ENCODE measurements at places on chromosomes 7 and 10. TPM values are rescaled to one million over a fixed set of nuclear protein-coding genes. Genes with fewer than 3 reads are reported as not detected.

GRCh38 chr10:84329196-84329611 is 815 bp downstream of the CCSER2 start:
- peak; percentile 45 for DNase-seq

DNA sequence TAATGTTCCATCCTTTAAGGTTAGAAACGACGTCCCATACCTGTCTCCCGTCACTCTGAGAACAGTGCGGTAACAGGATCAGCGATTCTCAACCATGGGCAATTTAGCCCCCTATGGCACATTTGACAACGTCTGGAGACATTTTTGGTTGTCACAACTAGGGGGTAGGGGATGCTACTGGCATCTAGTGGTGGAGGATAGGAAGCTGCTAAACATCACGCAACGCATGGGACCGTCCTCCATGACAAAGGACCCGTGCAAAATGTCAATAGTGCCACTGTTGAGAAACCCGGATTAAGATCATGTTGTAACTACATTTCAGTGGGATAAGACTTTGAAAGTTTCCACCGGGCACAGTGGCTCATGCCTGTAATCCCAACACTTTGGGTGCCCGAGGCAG is 5.0 kb upstream of the PAXIP1 start:
- DNase-seq: peak; percentile 69

GRCh38 chr10:90741926-90742565 is 115.8 kb downstream of the HTR7 start:
- no peak for DNase-seq

DNA sequence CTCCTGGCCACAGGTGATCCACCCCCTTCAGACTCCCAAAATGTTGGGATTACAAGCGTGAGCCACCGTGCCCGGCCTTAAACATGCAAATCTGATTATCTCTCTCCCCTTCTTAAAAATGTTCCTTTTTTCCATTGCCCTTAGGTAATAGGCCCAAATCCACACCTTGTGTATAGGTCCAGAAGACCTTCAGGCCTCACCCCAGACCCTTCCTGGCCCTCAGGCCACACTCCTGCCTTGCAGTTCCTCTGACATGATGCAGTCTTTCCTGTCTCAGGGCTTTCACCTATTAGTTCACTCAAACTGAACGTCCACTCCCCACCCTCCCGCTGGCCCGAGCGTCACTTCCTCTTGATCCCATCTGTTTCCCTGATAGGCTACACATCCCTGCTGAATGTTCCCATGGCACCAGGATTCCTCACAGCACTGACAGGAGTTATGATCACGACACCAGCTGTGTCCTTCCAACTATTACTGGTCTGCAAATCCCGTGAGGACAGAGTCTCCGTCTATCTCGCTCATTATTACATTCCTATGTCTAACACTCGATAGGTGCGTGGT is 46.4 kb downstream of the DENND2A start:
- DNase-seq: no peak

The PTPRZ1 gene
- total RNA-seq: 154 TPM

- no peak for DNase-seq
Observed at GRCh38 chr7:9200626-9201025, 767.2 kb downstream of the NXPH1 start.

The PROSER2 gene
- 2.0 TPM for total RNA-seq

DNA sequence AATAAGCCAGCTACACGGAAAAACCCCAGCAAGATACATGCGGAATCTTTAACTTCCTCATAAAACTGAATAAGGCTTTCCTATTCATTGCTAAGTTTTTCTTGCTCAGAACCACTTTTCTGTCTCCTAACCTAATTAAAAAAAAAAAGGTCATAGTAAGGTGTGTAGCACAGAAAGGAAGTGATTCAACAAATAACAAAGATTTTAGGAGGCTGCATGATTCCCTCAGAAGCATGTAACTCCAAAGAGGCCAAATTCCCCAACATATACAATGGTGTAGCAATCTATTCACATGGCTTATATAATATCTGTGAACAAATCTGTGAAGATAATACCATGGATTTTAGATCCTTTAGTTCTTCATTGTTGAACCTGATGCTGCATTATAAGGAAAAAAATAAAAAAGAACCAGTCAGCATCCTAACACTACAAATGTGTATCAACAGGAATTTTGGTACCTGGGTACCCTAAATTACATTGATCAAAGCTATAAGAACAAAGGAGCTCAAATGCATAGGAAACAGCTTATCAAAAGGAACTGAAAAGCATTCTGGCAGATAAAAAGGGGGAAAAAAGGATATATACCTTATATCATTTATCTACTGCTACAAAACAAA is 63.8 kb downstream of the IMMP2L start:
- no peak for DNase-seq

GRCh38 chr10:120156614-120157274 is 264.2 kb downstream of the SEC23IP start:
- DNase-seq: no peak

DNA sequence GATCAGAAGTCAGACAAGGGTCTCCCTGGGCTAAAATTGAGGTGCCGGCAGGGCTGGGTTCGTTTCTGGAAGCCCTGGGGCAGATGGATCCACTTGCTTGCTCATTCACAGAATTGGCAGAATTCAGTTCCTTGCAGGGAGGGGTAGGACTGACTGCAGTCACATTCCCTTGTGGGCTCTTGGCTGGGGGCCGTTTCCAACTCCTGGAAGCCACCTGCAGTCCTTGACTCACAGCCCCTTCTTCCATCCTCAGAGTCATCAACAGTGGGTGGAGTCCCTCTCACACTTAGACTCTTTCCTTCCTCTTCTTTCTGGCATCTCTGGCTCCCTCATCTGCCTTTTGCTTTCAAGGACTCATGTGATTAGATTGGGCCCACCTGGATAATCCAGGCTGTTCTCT is 54.6 kb upstream of the NANOS1 start:
- no peak for DNase-seq

- peak; percentile 23 for DNase-seq
Observed at GRCh38 chr7:140683657-140684056, 10.9 kb downstream of the ADCK2 start.

The NPFFR1 gene
- not detected for total RNA-seq

DNA sequence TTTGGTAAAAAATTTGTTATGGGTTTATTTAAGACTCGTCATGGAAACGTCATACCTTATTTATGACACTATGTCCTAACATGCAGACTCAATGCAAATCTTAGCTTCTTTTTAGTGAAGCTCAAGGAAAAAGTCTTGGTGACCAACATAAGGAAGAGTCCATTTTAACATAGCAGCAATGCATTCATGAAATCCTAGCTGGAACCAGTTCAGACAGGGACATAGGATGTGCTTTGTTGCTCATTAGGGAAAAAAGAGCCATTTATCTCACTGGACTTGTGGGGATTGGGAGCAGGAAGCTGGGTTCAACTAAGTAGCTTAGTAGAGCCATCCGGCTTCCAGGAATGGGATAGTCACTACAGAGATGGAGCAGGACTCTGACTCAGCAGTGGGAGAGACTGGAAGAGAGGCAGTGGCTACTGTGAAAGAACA is 100.7 kb upstream of the DKK1 start:
- DNase-seq: peak; percentile 71

- DNase-seq: no peak
Observed at GRCh38 chr7:133941496-133941895, 185.6 kb upstream of the LRGUK start.

DNA sequence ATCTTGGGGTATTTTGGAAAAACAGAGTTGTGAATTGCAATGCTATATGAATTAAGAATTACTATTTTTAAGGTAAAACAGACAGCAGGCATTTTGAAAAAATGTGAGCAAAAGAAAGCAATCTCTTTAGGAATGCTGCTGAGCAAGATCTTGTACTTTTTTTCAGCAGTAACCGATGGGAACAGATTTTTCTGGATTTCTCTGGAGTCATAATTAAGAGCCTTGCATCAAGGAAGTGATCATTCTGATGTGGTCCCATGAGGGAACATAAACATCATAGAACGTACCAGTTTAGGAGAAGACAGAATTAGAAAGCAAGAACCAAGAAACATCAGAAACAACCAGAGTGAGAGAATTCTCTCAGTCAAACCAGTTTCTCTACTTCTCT is 157.0 kb upstream of the AGR3 start:
- DNase-seq: no peak

DNA sequence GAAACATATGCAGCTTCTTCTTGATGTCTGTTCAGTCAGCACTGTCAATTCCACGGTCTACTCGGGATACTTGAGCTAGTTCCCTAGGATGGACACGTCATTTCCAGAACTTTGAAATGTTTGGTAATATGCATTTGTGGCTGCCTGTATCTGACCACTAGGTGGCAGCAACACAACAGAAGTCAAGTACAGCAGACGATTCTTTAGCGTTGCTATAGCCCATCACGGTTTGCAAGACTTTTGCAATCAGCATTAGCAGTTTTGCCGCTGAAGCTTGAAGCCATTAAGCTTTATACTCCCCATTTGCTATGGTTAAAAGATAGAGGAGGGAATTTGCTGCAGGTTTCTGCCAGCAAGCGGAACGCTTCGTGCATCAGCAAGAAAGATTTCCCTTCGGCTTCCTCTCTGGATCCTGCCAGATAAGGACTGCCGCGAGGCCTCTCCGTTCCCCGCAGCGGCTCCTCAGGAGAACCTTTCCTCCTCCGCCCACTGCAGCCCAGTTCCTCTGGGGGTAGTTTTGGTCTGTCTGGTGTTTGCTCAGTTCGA is 63.5 kb downstream of the ABCC2 start:
- DNase-seq: peak; percentile 88

DNA sequence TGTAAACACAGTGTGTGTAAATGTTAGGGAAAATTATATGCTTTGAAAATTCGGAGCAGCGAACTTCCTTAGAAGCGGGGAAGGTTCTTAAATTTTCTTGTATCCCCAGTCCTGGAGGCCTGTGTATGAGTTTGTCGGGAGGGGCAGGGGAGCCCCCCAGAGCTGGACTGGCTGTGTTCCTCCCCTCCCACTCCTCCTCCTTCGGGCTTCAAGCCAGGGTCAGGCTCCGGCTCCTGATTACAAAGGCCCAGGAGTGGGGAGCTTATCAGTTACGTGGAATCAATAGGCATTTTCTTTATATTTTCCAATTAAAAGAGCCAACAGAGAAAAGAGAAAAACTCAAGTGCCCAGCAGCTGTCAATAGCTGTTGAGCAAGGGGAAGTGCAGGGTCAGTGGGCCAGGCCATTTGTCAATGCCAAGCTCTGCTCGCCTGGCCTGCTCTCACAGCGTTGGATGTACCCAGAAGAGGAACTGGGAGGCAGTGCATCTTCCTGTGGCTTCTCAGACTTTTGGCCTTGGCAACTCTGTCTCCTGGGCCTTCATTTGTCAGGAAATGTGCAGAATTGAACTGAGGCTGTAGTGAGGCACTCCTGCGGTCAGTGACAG is 156.9 kb upstream of the PCBD1 start:
- DNase-seq: no peak

DNA sequence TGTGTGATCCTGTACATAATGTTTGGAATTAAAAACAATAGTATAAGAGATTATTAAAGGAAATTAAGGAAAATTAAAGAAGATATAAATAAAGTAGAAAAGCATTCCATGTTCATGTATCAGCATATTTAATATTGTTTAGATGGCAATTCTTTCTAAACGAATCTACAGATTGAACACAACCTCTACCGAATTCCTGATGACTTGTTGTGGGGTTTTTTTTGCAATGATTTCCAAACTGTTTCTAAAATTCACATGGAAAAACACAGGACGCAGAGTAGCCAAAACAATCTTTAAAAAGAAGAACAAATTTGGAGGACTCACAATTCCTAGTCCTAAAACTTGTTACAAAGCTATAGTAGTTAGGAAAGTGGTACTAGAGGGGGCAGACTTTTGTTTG is 573.4 kb upstream of the IGFBP3 start:
- DNase-seq: no peak

The CTAGE4 gene
- total RNA-seq: 1.1 TPM

DNA sequence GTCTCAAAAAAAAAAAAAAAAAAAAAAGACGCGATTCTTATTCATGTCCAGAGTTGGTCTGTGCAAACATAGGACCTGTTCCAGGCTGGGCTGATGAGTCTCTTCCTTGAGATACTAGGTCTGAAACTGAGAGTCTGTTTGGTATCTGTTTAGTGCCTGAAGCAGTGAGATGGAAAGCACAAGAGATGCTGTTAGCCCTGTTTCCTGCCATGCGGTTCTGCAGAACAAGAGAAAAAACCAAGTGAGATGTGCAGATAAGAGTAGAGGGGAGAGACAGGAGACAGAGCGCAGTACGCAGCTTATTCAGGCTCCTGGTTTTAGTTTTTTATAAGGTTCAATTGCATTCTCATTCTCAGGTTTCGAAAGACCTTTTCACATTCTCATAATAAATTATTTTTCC is 85.8 kb upstream of the PRKCQ start:
- no peak for DNase-seq

GRCh38 chr10:92901819-92902251 is 53.5 kb downstream of the EXOC6 start:
- DNase-seq: no peak

The MLXIPL gene
- 0.87 TPM for total RNA-seq

The GLCCI1 gene
- total RNA-seq: 78.0 TPM

DNA sequence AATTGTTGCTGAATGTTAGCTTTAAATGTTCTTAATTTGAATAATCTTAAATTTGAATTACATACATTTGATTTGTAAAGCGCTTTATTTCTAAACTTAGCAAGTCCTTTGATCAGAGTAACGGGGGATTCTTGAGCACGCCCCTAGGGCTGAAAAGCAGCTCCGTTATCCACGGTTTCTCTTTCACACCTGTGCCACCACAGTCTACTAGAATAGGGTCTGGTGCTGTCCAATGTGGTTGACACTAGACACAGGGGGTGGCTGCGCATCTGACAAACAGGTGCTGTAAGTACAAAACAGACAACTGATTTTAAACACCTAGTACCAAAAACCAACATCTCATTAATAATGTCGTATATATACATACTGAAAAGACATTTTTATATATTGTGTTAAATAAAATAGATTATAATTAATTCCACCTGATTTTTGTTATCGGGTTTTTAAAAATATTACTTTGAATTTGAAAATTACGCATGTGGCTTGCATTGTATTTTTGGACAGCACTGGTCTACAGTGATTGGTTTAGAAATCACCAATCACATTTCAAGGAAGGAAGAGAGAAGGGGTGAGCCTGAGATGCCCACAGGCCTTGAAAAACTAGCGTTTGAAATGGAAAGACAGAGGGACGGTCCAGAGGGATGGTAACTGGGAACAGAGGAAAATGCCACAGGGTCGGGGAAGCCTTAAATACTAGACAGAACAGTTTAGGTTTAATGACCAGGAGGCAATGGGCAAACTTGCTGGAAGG is 7.3 kb downstream of the SEPHS1 start:
- DNase-seq: no peak

DNA sequence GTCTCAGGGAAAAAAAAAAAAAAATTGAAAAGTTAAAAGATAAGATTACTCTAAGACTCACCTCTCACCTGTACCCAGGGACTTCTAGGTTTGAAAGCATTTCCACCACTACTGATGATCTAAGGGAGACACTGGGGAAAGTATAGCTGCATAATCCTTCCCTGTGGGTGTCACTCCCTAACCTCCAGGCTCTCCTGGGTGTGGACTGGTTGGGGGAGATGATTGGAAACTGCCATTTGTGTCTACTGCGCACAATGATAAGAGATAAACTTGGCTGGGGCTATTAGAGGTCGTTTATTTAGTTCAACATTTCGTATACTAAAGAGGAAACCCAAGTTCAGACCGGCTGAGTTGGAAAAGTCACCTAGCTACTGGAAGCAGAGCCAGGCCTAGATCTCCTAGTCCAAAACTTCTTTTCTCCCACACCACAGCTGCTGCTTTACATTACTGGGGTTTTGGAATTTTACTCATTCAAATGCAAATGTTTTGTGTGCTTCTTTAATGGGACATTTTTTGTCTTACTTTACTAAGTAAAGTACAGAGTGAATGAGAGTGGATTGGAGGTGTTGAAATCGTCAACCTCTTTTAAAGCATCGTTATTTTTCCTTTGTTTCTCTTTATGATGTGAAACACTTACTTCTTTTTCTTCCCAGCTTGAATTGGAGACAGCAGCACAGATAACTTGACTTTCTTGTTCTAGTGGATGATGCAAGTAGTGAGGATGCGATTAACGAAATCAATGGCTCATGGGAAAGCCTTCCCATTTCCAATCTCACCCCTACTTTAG is 22.3 kb upstream of the SEC61G start:
- DNase-seq: no peak

Measured in neural progenitor cell (in vitro differentiated cells).